ENCODE measurements at places on chromosomes 1 and 21. TPM values are rescaled to one million over a fixed set of nuclear protein-coding genes. Genes with fewer than 3 reads are reported as not detected.
A peak's percentile ranks its signal among the peaks of the same experiment; 100 is the strongest.

Gene FCGR1A
- 1.4 TPM for total RNA-seq

Gene NUAK2
- 1.1 TPM for total RNA-seq

Gene DNM3
- total RNA-seq = 1.8 TPM

GRCh38 chr1:91609551-91609950 is 108.9 kb downstream of the CDC7 start:
- DNase-seq = no peak

DNA sequence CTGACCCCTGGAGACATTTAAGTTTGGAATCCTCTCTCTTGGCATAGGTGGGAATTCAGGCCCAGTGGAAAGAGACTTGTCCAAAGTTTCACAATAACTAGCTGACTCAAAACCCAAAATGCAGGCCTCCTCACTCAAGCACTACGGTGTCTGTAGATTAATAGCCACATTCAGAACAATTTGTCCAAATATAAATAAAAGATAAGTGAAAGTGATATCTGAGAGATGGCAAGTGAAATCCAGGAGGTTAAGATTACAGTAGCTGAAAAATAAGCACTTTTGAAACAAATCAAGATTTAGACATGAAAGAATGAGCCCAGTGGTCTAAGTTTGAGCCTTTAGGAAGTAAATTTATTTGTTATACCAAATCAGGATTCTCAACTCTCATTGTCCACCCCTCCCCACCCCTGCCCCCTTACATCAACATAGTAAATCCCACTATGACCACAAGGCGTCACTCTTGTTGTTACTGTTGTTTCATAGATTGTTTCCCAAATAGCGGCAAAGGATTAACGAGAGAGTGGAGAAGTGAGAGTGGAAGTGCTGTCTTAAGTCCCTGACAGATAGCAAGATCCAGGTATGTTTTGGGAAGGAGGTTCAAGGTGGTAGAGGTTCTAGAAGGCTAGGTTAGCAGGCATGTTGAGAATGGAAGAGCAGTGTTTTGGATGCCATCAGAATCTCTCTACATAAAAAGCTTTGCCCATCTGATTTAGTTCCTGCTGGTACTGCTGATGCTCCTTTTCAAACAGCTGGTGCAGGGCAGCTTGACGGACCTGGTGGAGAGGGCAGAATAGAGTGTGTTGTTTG is 7.1 kb upstream of the TPM3 start:
- no peak for DNase-seq

GRCh38 chr1:234154320-234155251 is 218.7 kb upstream of the COA6 start:
- no peak for DNase-seq

GRCh38 chr21:15795533-15795932 is 65.8 kb downstream of the USP25 start:
- no peak for DNase-seq

DNA sequence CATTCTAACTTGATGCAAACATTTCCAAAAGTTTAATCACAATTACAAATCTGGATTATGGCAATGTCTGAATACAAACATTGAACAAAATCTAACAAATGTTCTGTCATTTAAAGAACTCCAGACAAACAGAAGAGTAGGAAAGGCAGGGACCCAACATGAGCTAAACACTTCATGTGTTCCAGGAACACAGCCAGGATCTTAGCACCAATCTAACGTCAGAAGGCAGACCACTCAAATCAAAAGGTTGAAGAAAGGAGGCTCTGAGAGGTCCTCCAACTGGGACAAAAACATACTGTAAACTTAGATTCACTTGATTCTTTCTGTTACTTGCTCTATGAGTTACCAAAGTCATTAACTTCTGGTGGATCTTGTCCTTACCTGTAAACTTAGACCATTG is 374.0 kb downstream of the NEGR1 start:
- DNase-seq = no peak

- peak; percentile 79 for DNase-seq
Measured at GRCh38 chr1:193104502-193104906, 710 bp downstream of the GLRX2 start.

DNA sequence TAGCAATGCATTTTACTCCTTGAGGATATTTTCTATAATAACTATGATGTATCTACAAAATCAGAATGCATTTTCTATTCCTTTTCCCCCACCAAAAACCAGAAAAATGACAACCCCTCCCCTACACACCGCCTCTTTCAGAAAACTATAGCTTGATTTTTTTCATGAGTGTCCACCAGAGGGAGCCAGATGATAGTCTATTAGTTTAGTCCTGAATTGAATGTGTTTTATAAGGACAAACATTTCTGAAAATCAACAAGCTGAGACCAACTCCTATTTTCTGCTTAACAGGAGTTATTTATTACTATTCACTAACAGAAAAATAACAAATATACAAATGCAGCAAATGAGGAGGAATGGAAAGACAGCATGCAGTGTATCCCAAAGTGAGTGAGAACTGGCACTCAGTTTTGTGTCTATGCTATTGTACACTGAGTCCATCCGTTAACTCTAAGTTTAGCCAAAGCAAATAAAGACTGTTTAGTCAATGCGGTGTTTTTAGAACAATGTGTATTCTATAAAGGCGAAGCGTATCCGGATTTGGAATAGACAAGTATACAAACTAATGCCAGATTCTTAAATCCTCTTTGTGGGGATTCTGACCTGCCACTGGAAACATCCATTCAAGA is 182.6 kb downstream of the VAV3 start:
- DNase-seq = no peak

Data from Right ventricle myocardium inferior (tissue), 1 donor.